ENCODE measurements at places on chromosomes 2 and 18.

DNA sequence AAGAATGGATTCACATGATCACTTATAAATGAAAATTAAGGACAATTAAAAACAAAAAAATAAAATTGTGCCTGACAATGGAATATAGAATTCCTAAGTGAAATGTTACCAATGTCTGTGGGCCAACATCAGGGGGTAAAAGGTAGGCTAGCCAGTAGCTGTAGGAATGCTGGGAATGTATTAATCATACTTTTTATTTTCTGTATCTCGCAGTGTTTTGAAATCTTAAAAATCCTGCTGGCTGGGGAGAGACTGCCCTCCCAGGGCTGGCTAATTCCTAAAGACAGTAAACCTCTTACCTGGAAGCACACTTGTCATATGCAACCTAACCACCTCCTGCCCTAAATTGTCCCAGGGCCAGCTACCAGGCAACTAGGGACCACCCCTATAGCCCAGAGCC is 69.8 kb downstream of the REV1 start:
- DNase-seq, result no peak

DNA sequence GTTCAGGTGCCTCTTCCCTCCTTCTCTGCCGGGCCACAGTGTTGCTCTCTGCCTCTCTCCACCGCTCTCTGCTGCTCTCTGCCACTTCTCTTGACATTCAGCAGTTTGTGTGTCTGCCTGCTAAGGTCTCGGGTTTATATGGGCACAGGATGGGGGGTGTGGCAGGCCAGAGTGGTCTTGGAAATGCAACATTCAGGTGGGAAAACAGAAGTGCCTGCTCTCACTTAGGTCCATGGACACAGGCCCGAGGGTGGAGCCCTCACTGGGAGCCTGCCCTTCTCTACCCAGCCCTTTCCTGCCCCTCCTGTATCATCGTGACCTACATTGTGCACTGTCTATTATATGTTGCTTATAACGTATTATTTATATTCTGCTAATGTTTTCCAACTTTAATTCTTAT is 120.8 kb upstream of the TMEM18 start:
- DNase-seq, result no peak

DNA sequence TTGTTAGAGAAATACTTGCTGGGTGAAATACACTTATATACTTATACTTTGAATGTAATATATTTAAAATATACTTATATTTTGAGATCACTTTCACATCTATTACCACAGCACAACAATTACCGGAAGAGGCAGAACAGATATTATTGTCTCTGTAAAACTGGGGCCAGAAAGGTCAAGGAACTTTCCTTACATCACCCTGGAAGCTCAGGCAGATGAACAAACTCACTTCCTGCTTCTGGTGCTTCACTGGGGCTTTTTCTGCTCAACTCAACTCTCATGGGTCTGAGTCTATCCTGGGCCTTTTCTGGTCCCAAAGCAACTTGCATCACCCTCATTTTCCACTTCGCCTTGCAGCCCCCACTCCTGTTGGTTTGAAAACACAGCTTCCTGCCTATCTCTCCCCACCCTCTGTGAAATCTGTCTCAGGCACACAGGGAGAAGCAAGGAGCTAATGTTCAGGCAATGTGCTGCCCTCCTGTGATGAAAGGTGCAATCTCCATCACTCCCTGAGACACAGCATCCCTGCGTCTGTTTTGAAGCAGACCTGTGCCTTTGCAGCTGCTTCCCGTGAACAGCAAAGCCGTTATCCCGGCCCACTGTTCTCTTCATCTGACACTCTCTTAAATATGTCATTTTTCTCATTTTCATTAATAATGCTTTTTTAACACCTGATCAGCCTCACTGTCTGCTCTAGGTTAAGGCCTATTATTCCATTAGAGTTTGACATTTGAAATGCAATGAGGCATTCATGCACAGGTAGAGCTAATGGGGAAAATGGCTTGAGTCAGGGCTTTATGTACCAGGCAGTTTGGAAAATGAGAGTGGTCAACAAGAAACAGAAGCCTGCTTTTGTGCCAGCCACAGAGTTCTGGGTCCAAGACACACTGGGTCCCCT is 251.9 kb upstream of the CHAC2 start:
- DNase-seq, result no peak

DNA sequence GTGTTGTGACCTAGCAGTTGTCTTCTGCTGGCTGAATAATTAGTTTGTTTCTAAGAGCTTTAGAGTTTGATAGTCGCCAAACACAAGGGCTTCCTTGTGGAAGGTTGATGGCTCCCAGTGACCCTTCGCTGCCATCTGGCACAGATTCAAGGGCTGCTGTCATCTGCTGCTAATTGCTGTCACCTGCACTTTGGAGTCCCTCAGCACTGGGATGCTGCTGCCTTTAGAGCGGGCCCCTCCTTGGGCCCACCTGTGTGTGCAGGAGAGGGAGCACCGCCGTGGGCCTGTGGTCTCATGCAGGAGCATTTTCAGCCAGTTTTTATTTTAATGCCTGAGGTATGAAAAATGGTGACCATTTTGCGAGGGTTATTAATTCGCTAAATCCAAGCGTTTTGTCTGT is 154.0 kb upstream of the NFATC1 start:
- no peak for DNase-seq

DNA sequence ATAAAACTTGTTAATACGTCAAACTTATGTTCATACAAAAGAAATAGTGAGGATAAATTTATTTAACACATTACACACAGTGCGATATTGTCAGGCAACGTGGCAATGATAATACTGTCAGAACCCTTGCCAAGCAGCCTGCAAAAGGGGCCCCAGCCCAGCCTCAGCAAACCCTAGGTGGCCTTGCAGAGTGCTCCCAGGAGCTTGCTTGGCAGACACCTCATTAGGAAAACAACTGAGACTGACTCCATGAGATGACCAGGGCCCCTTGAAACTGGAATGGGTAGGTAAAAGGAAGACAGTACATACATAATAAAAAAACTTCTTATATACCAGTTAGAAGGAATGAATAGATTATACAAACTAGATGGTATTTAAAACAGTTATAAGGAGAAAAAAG is 136.6 kb upstream of the EPC2 start:
- DNase-seq, result no peak

DNA sequence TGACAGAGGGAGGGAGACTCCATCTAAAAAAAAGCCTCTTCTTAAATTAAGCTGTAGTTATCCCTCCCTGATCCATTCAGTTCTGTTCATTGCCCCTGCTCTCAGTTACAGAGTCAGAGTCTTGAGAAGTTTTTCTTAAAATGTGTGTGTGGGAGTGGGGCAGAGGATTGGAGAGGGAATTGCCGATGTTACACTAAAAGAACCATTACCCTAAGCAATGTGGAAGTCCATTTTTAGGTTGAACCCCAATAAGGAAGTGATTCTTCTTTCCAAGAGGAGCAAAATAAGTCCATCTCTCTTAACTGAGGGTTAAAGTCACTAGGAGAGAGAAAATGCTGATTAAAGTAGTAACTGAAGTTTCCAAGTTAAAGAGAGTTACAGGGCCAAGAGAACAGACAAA is 21.2 kb upstream of the THOC1 start:
- DNase-seq, result no peak

- no peak for DNase-seq
Observed at GRCh38 chr2:147037048-147037447, 807.8 kb upstream of the ACVR2A start.

DNA sequence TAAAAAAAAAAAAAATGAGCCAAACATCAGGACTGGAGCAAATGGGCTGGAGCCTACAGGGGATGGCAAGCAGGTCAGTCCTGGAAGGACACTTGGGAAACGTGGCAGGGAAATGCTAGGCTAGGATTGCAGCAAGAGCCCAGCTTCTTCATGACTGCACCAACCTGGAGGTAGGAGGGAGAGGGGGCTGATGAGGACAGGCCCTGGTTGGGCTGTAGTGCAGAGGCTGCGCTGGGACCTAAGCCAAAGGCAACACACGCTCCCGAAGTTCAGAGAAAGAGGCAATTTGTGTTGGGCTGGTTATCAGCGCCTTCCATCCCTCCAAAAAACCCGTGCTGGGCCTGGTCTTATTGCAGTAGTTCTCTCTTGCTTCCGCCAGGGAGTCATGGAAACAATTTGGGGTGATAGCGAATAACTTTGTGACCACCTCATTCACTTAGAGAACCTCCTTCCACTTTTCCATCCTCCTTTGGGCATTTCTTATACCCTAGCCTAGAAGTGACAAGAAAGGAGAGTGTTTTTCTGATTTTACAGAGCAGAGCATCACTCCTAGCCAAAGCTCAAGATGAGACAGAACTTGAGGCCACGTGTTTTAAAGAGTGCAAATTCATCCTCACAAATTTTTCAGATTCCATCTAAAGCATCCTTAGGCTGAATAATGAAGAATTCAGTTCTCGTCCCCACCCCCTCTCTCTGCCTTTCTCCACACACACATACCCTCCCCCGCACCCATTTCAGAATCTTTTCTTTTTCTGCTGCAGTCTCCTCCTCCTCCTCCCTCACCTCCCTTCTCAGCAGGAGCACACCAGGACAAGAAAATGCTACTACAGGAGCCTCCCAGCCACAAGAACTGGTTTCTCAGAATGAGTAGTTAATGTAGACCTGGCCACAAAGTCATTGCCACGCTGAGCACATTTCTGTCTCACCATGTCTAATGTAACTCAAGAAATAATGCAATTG is 82.5 kb upstream of the STPG4 start:
- DNase-seq, result no peak

DNA sequence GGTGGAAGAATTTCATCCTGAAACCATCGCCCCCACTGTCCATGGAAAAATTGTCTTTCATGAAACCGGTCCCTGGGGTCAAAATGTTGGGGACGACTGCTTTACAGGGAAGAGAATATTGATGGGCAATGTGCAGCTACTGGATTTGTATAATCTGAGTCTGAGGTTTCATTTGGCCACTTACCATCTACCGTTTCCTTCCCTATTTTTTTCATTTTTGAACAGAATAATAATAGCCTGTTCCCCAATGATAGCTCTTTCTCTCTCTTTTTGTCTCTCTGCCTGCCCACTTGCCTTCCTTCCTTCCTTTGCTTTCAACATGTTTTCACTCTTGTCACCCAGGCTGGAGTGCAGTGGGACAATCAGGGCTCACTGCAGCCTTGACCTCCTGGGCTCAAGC is 78.3 kb upstream of the TLK1 start:
- no peak for DNase-seq

- no peak for DNase-seq
Observed at GRCh38 chr18:35549564-35549963, 32.0 kb upstream of the GALNT1 start.
